ENCODE measurements at places on chromosomes 3 and 15.

- no peak for DNase-seq
These were observed 7.7 kb downstream of the POU1F1 start for GRCh38 chr3:87268646-87269211.

GRCh38 chr3:156685752-156686151 is 11.4 kb downstream of the TIPARP start:
- no peak for DNase-seq

- DNase-seq: no peak
These were observed 177.9 kb downstream of the ERC2 start for GRCh38 chr3:56290374-56290773.

GRCh38 chr15:64690578-64691296 is 84.7 kb downstream of the RBPMS2 start:
- no peak for DNase-seq

DNA sequence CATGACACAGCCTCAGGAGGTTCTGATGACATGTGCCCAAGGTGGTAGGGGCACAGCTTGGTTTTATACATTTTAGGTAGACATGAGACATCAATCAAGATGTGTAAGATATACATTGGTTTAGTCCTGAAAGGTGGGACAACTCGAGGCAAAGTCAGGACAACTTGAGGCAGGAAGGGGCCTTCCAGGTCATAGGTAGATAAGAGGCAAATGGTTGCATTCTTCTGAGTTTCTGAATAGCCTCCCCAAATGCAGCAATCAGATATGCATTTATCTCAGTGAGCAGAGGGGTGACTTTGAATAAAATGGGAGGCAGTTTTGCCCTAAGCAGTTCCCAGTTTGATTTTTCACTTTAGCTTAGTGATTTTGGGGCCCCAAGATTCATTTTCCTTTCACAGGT is 91.6 kb downstream of the CHCHD4 start:
- DNase-seq: no peak

All from stimulated activated CD8-positive, alpha-beta memory T cell treated with anti-CD3 and anti-CD28 coated beads, Interleukin-7, amount 100 ng/mL, for 4 hours (primary cell).